ENCODE measurements at places on chromosomes 6 and 20.

DNA sequence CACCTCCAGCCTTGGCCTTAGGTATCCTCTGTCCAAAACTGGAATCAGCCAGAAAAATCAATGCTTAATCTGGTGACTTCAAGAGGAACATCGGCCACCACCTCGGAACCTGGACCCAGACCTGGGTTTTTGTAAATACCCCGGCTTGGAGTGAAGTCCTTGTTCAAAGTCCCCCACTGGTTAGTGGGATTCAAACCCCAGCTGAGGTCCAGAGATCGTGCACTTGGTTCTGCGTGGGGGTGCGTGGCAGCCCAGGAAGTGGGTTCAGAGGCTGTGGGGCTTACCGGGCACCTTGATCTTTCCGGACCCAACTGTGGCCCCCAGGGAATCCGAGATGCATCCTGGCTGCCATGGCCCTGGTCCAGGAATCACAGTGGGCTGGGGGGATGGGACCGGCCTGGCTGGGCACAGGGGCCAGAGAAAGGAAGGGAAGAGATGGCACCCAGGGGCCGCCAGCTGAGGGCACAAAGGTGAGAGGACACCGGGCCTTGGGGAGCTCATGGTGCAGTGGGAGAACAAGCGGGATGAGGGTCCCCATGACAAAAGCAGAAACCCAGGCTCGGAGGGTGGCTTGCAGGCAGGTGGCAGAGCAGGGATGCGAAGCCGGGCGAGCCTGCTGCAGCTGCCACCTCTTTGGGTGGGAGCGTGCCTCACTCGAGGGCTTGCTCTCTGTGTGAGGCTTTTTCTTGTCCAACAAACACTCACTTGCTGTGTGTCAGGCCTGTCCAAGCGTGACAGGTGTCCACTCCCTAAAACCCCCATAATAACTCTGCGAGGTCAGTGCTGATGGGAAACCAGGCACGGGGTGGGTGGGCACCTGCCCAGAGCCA, 27.7 kb downstream of the ZBP1 start:
- DNase-seq, result no peak

- DNase-seq, result no peak
Measured at GRCh38 chr20:35257175-35257909, 20.6 kb downstream of the MMP24OS start.

- DNase-seq, result no peak
Measured at GRCh38 chr6:52642368-52642767, 28.5 kb upstream of the TMEM14A start.

DNA sequence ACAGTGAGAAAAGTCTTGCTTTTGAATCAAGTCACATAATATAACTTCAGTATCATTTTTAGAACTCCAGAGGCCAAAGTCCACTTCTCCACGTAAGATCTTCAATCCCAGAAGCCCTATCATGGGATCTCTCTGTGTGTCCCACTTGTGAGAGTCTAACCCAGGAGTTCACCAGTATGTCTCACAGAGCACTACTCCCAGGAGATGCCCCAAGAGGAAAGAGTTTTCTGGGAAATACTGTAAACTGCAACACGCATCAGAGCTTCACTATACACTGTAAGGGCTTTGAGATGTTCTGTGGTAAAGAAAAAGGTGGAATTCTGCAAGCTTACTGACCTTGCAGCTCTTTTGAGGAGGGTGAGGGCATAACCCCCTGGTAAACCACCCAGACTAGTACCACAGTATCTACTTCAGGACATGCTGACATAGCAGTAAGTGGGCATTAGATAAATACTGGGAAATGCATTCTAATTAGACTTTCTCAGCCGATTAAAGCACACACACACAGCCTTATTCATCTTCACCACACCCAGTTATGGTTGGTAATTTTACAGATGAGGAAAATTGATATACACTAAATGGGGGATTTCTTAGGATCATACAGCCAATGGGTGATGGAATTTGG, 12.3 kb downstream of the DCBLD1 start:
- no peak for DNase-seq

GRCh38 chr6:156359912-156360311, 417.3 kb upstream of the ARID1B start:
- no peak for DNase-seq

GRCh38 chr20:29123861-29124260, 2133.6 kb upstream of the DEFB115 start:
- no peak for DNase-seq

DNA sequence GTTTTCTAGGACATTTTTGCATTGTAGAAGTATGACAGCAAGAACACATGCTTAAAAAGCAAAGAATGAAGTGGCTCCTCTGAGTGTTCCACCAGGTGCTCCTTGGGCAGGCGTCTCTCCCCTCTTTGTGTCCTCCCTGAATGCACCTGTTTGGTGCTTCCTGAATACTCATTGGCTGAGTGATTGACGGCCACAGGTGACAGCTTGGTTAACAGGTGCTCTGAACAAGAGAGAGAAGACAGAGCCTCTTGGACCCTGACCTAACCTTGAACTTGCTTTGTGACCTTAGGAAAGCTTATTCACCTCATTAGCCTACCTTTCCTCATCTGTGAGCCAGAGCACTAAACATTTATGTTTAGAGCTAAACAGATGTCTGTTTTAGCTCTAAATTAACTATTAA, 93.7 kb downstream of the TULP4 start:
- DNase-seq, result no peak

DNA sequence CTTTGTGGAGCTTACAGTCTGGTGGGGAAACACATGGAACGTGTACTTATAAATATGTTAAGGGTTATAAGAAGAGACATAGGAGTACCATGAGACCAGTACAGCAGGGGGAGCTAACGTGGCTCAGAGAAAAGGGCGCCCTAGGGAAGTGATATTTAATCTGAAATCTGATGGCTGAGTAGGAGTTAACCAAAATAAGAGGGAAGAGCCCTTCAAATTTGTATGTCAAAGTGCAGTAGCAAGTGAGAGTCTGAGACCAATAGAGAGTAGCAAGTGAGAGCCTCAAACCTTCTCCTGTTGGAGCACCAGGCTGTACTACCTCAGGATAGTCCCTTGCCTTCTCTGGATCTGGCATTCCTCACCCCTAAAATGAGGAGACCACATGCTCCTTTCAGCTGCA, 6.1 kb upstream of the PKIG start:
- DNase-seq, result peak; percentile 76

- DNase-seq, result no peak
Measured at GRCh38 chr6:137434640-137435039, 59.6 kb downstream of the OLIG3 start.

DNA sequence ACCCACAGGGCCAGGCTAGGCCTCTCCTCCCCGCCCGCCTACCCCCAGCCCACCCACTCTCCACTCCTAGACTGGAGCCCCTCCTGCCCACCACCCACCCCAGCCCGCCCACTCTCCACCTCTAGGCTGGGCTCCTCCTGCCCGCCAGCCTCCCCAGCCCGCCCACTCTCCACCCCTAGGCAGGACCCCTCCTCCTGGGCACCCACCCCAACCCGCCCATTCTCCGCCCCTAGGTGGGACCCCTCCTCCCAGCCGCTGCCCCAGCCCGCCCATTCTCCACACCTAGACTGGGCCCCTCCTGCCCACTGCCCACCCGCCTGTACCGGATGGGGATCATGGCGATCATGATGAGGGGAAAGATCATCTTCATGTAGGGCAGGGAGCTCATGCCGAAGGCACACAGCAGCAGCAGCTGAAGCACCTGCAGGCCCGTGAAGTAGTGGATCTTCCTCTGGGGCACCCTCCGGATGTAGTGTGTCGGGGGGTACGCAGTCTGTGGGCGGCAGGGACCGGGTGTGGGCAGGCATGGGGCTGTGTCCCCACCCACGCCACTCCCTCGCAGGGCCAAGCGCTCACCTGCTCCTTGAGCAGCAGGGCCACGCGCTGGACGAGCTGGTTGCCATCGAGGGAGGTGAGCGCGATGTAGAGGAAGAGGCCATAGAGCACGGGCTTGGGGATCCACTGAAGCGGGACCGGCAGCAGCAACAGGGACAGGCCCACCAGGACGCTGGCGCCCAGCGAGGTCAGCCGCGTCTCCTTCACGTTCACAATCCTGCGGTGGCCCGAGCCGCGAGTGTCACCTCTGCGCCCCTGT, 10.8 kb downstream of the SLC4A11 start:
- no peak for DNase-seq

- DNase-seq, result no peak
Measured at GRCh38 chr6:11536795-11537194, 754 bp upstream of the TMEM170B start.

- DNase-seq, result no peak
Measured at GRCh38 chr20:48754292-48754691, 73.5 kb downstream of the PREX1 start.

- DNase-seq, result no peak
Measured at GRCh38 chr6:8218861-8219260, 116.5 kb upstream of the EEF1E1 start.

DNA sequence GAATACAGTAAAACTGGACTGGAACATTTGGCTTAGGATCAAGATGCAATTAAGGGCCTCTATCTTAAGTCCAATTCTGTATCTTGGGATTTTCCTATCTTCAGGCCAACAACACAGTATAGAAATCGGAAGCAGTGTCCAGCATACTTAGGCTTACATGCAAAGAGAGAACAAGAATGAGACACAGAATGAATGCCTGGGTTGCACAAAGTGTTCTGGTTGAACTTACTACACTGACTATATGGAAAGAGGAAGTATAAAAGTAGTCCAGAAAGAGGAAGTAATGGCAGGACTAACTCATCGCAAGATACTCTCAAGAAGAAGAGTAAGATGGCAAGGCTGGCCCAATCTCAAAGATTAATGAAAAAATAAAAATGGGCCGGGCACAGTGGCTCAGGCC, 87.6 kb downstream of the BTBD9 start:
- DNase-seq, result peak; percentile 99

- no peak for DNase-seq
Measured at GRCh38 chr6:47479140-47479508, 1.5 kb downstream of the CD2AP start.
